ENCODE measurements at places on chromosomes 6 and 20.

GRCh38 chr6:164195278-164195941 lies 780.9 kb downstream of the QKI start:
- H3K4me3 ChIP-seq: no peak overlapping the region
- H3K36me3 ChIP-seq: no peaks in the 10 kb centered on the region
- H3K4me1 ChIP-seq: no peaks in the 10 kb centered on the region
- H3K27me3 ChIP-seq: no peaks in the 10 kb centered on the region

- no peak for DNase-seq
- no peak overlapping the region for H3K27ac ChIP-seq
- H3K27me3 ChIP-seq: no peaks in the 10 kb centered on the region
Observed at GRCh38 chr6:132733283-132733682, 19.4 kb upstream of the VNN1 start.

- DNase-seq: no peak
- no peaks in the 10 kb centered on the region for H3K36me3 ChIP-seq
- no peak overlapping the region for H3K27ac ChIP-seq
- no peaks in the 10 kb centered on the region for H3K4me1 ChIP-seq
Observed at GRCh38 chr20:50320901-50321796, 130.5 kb downstream of the CEBPB start.

DNA sequence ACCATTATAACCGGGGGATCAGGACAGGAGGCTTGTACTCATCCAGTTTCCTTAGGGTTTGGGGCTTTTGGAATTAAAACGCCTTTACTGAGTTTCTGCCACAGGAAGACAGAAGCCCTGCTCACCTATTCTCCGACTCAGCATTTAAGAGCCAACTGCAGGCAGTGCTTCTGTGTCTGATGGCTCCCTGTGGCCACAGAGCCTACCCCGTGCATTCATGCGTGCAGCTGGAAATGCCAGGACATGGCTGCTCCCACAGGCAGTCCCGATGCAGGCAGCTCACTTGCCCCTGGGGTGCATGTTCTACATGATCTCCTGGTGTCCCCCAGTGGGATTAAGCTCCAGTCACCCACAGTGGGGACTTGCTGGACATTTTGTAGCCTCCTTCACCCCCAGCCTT lies 22.2 kb downstream of the ZNF831 start:
- H3K27ac ChIP-seq: no peak overlapping the region
- H3K4me3 ChIP-seq: no peak overlapping the region
- H3K4me1 ChIP-seq: no peaks in the 10 kb centered on the region
- no peaks in the 10 kb centered on the region for H3K36me3 ChIP-seq

- H3K36me3 ChIP-seq: no peaks in the 10 kb centered on the region
- DNase-seq: no peak
- no peak overlapping the region for H3K4me3 ChIP-seq
- H3K4me1 ChIP-seq: no peaks in the 10 kb centered on the region
Observed at GRCh38 chr6:16286151-16286522, 47.8 kb downstream of the GMPR start.

- no peaks in the 10 kb centered on the region for H3K4me1 ChIP-seq
- H3K4me3 ChIP-seq: no peak overlapping the region
- H3K36me3 ChIP-seq: no peaks in the 10 kb centered on the region
- H3K27ac ChIP-seq: no peak overlapping the region
- no peak for DNase-seq
- H3K27me3 ChIP-seq: no peaks in the 10 kb centered on the region
Observed at GRCh38 chr20:61055180-61056010, 196.7 kb upstream of the CDH4 start.
